T-helper 17 cell (primary cell): ENCODE measurements at places on chromosomes 5 and 9. TPM values are rescaled to one million over a fixed set of nuclear protein-coding genes. Genes with fewer than 3 reads are reported as not detected.
A peak's percentile ranks its signal among the peaks of the same experiment; 100 is the strongest.

DNA sequence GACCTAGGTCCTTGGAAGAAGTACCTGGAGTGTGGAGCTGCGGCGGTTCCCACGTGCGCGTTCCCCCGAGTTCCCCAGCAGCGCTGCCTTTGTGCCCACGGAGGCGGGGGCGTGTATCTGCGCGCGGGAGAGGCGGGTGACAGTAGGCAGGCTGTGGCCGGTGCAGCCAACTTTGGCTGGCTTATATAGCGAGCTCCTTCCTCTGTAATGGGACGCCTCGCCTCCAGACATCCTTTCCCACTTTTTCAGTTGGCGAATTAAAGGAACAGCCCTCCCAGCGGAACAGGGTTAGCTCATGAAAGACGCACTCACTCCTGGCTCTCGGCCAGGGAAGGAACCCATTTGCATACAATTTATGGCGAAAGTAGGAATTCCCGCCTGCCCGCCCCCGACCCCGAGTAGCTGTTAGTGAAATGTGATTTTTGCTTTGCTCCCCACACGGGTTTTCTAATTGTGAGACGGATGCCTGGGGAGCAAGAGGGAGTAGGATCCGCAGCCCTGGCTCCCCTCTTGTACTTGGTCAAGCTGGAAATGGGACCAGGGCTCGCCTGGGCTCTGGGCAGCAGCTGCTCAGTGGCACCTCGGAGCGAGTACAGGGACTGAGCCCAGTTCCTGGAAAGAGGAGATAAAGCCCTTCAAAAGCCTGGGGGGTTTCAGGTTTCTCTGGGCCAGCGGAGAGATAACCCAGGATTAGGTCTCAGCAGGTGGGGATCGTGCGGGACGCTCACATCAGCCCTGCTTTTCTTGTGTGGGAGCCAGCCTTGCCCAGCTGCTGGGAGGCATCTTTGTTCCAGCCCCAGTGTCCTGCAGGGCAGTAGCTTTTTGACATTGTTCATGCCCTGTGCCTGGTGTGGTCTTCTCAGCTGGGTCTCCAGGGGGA lies at the start of gene TNC:
Gene TNC, minus strand, starts transcription at position 159 of the 880 bp plus-strand sequence. CDS start 27,139 bp downstream, outside the sequence.
- H3K4me1 ChIP-seq: peaks cover 3% of the 10 kb centered on the region
- DNase-seq: no peak
- peaks cover 90% of the 10 kb centered on the region for H3K27me3 ChIP-seq
- no peak within 1 kb of the TSS for H3K4me3 ChIP-seq
- peaks cover 2% of the 10 kb centered on the region for H3K36me3 ChIP-seq

- H3K36me3 ChIP-seq: no peaks in the 10 kb centered on the region
- peaks cover 27% of the 10 kb centered on the region for H3K4me1 ChIP-seq
- peak overlapping the region; percentile 74 for H3K27ac ChIP-seq
- peak overlapping the region; percentile 92 for H3K4me3 ChIP-seq
- no peaks in the 10 kb centered on the region for H3K27me3 ChIP-seq
- no peak for DNase-seq
Observed at GRCh38 chr5:176646707-176647029, 616 bp upstream of the TSPAN17 start.

- H3K27me3 ChIP-seq: no peaks in the 10 kb centered on the region
- DNase-seq: no peak
- peak overlapping the region; percentile 49 for H3K27ac ChIP-seq
- H3K4me1 ChIP-seq: peaks cover 16% of the 10 kb centered on the region
- peak overlapping the region; percentile 63 for H3K4me3 ChIP-seq
- peaks cover 4% of the 10 kb centered on the region for H3K36me3 ChIP-seq
Observed at GRCh38 chr5:675871-676698, 17.1 kb downstream of the TPPP start.

DNA sequence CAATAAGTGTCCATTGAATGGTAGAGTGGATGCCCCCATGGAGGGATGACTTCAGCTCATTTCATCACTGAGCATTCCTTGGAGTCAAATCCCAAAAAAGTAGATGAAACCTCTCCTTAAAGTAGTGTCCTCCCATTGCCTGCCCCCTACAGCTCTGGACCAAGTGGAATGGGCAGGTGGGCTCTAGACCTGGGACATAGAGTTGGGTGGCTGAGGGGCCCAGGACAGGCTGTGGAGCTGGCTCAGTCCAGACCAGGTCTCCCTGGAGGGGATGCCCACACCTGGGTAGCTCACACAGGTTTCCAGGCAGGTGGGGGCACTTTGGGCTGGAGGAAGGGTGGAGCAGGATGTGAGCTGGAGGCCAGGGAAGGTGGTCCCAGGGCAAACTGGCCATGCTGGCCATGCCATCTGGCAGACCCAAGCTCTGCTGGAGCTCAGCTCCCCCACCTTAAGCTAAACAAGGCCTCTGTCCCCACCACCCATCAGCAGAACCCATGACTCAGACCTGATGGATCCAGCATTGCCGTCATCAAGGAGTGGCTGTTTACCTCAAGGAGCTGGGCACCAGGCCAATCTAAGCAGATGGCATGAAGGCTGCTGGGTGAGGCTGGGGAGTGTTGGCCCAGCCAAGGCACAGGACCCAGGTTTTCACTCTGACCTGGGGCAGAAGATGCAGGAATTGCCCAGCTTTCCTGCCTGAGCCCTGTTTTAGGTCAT lies 6.2 kb upstream of the SPINK4 start:
- DNase-seq: no peak
- H3K36me3 ChIP-seq: peaks cover 6% of the 10 kb centered on the region
- H3K4me1 ChIP-seq: no peaks in the 10 kb centered on the region
- H3K4me3 ChIP-seq: no peak overlapping the region

DNA sequence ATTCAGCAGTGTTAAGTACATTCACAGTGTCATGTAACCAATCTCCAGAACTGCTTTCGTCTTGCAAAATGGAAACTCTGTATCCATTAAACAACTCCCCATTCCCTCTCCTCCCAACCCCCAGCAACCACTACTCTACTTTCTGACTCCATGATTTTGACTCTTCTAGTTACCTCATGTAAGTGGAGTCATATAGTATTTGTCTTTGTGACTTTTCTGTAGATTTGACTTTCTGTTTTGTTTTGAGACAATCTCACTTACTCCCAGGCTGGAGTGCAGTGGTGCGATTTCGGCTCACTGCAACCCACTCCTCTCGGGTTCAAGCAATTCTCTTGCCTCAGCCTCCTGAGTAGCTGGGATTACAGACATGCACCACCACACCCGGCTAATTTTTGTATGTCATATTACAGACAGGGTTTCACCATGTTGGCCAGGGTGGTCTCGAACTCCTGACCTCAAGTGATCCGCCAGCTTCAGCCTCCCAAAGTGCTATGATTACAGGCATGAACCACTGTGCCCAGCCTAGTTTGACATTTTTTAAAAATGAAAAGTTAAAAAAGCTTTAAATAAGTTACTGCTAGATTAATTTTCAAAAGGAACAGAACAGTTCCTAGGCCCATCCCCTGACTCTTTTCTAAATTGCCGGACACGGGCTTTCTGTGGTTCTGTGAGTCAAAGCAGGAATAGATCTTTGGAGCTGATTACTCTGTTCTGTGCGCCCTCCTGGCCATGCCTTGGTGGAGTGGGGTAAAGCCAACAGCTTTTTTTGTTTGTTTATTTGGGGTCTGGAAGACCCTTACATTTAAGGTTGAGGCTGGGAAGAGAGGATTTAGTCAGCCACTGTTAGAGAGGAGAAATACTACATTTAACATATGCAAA lies 59.3 kb downstream of the RALGPS1 start:
- H3K27me3 ChIP-seq: no peaks in the 10 kb centered on the region
- H3K4me1 ChIP-seq: peaks cover 15% of the 10 kb centered on the region
- peaks cover 3% of the 10 kb centered on the region for H3K36me3 ChIP-seq
- no peak overlapping the region for H3K4me3 ChIP-seq
- H3K27ac ChIP-seq: peak overlapping the region; percentile 29

DNA sequence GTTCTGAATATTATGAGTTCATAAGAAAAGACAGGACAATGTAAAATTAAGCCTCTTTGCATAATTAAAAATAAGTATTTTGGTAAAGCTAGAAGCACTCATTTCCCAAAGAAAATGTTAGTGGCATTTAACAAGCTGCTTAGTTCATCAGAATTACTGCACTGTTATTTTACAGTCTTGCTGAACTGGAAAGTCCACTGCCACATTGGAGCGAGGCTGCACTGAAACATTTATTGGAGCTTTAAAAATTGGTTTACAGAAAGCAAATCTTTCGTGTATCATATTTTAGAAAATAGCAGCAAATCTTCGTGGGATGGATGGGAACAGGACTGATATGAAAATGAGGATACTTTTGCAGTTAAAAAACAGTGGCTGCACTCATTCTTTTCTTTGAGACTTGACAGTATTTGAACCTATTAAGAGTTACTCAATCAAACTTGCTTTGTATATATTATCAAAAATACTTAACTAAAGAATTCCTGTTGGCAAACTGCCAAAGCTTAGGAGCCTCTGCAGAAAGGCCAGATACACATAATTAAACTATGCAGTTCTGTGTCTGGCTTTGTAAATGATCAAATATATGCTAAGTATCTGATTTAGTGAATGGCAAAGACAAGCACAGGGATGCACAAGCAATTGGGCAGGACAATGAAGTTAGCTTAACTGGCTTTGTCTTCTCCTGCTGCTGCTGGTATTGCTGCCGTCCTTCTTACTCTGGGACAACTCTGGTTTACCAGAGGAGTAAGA lies 16.5 kb upstream of the FBXL7 start:
- DNase-seq: no peak
- H3K4me1 ChIP-seq: no peaks in the 10 kb centered on the region
- no peak overlapping the region for H3K27ac ChIP-seq
- no peak overlapping the region for H3K4me3 ChIP-seq

GRCh38 chr9:134167530-134167931 lies 3.2 kb upstream of the RNU6ATAC start:
- no peak for DNase-seq
- no peak overlapping the region for H3K4me3 ChIP-seq
- H3K36me3 ChIP-seq: no peaks in the 10 kb centered on the region
- no peaks in the 10 kb centered on the region for H3K27me3 ChIP-seq
- no peak overlapping the region for H3K27ac ChIP-seq

GRCh38 chr5:1013238-1013947 lies 4.8 kb downstream of the NKD2 start:
- peaks cover 34% of the 10 kb centered on the region for H3K27me3 ChIP-seq
- DNase-seq: no peak
- H3K27ac ChIP-seq: no peak overlapping the region

- no peak overlapping the region for H3K27ac ChIP-seq
- no peak for DNase-seq
- no peaks in the 10 kb centered on the region for H3K36me3 ChIP-seq
Observed at GRCh38 chr5:1113332-1113690, 1.4 kb upstream of the SLC12A7 start.

DNA sequence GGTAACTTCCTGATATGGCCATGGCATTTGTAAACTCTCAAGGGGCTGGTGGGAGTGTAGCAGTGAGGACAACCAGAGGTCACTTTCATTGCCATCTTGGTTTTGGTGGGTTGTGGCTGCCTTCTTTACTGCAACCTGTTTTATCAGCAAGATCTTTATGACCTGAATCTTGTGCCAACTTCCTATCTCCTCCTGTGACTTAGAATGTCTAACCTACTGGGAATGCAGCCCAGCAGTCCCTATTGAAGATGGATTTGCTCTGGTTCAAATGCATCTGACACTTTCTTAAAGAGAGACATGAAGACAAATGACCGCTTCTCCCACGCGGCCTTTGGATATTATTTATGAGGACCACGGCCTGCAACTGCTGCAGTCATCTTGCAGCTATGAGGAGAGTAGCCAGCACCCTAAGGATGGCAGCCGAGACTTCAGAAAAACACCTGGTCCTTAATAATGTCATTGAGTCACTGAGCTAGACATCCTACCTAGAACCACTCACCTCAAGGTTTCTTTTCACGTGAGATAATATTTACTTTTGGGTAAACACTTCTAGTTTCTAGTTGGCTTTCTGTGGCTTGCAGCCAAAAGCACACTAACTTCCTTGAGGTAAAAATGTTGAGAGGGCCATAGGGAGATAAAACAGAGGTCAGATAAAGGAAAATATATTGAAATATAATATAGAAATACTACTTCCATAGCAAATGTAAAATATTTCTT lies 28.2 kb downstream of the CETN3 start:
- no peak overlapping the region for H3K27ac ChIP-seq
- H3K27me3 ChIP-seq: peaks cover 31% of the 10 kb centered on the region
- DNase-seq: no peak
- no peaks in the 10 kb centered on the region for H3K36me3 ChIP-seq
- H3K4me1 ChIP-seq: no peaks in the 10 kb centered on the region
- no peak overlapping the region for H3K4me3 ChIP-seq

- H3K27me3 ChIP-seq: peaks cover 39% of the 10 kb centered on the region
- DNase-seq: no peak
- H3K27ac ChIP-seq: no peak overlapping the region
- H3K4me3 ChIP-seq: no peak overlapping the region
- peaks cover 9% of the 10 kb centered on the region for H3K4me1 ChIP-seq
Observed at GRCh38 chr9:123364241-123364824, 8.3 kb downstream of the CRB2 start.

Gene CORO2A
- 16.6 TPM for total RNA-seq

Gene PCDHB7
- total RNA-seq: not detected

DNA sequence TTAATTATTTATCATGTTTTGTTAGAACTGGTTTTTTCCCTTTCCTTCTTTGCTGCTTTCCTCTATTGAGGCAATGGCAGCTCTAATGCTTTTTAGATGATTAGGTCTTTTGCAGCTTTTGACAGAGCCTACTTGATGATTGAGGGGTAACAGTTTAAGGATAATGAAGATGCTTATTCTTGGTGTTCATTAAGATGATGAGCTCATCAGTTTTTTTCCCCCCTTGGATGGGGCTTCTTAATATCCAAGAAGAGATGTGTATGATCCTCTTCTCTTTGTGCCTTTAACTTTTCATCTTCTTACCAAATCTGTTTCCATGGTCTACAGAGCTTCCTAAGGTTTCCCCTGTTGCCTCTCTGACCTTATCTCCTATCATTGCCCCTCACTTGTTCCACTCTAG lies 15.8 kb downstream of the RBM27 start:
- peaks cover 18% of the 10 kb centered on the region for H3K4me1 ChIP-seq
- H3K4me3 ChIP-seq: no peak overlapping the region
- no peak for DNase-seq
- no peak overlapping the region for H3K27ac ChIP-seq
- peaks cover 4% of the 10 kb centered on the region for H3K36me3 ChIP-seq

Gene SIT1
- total RNA-seq: 33.9 TPM

GRCh38 chr5:5044247-5044840 lies 95.8 kb upstream of the ADAMTS16 start:
- DNase-seq: no peak
- H3K27ac ChIP-seq: no peak overlapping the region
- H3K4me1 ChIP-seq: no peaks in the 10 kb centered on the region
- H3K36me3 ChIP-seq: no peaks in the 10 kb centered on the region
- H3K27me3 ChIP-seq: no peaks in the 10 kb centered on the region

DNA sequence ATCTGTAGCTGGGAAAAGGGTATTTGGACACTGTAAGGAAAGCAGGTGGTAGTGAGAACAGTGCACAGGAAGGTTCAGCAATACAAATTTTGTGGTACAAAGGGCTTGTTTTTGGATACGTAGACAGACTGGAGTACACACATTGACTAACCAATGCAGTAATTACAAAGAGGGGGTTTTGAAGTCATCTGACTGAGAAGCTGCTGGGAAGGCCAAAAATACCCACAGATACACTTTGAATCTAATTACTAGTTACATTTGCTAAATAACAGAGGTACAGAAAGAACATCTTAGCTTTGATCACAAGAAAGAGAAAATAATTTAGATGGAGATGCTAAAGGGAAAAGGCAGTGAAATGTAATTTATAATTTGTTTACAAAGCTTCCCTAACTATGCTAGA lies 45.9 kb downstream of the PKD2L2 start:
- H3K4me1 ChIP-seq: peaks cover 3% of the 10 kb centered on the region
- DNase-seq: no peak
- no peak overlapping the region for H3K4me3 ChIP-seq

Gene PRDM9
- total RNA-seq: not detected
